ENCODE measurements at places on chromosomes 2 and 18. TPM values are rescaled to one million over a fixed set of nuclear protein-coding genes. Genes with fewer than 3 reads are reported as not detected.

GRCh38 chr18:51621864-51622160 lies 424.3 kb upstream of the MEX3C start:
- H3K36me3 ChIP-seq = no peaks in the 10 kb centered on the region
- no peak overlapping the region for H3K4me3 ChIP-seq
- peaks cover 14% of the 10 kb centered on the region for H3K27me3 ChIP-seq
- H3K27ac ChIP-seq = no peak overlapping the region
- DNase-seq = no peak

Gene CREG2
- total RNA-seq = not detected

Gene FEV
- total RNA-seq = not detected

Gene RIT2
- not detected for total RNA-seq

Gene TGFA
- total RNA-seq = 0.50 TPM

DNA sequence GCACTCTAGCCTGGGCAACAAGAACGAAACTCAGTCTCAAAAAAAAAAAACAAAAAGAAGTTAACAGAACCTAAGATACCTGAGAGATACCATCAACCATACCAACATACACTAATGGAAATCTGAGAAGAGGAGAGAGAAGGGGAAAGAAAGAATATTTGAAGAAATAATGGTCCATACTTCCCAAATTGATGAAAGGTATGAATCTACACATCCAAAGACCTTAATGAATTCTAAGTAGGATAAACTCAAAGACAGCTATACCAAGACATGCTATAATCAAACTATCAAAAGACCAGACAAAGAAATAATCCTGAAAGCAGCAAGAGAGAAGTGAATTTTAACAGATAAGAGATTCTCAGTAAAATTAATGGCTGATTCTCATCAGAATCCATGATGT lies 109.6 kb downstream of the TRABD2A start:
- no peak overlapping the region for H3K4me3 ChIP-seq
- H3K36me3 ChIP-seq = peaks cover 14% of the 10 kb centered on the region
- no peak for DNase-seq
- no peaks in the 10 kb centered on the region for H3K27me3 ChIP-seq
- no peak overlapping the region for H3K27ac ChIP-seq
- H3K4me1 ChIP-seq = no peaks in the 10 kb centered on the region

GRCh38 chr2:11320698-11321492 lies 23.5 kb downstream of the ROCK2 start:
- H3K36me3 ChIP-seq = peaks cover 5% of the 10 kb centered on the region
- H3K27me3 ChIP-seq = no peaks in the 10 kb centered on the region
- peaks cover 7% of the 10 kb centered on the region for H3K4me1 ChIP-seq
- DNase-seq = no peak
- H3K4me3 ChIP-seq = no peak overlapping the region
- H3K27ac ChIP-seq = no peak overlapping the region

- no peak for DNase-seq
- H3K4me3 ChIP-seq = no peak overlapping the region
- no peaks in the 10 kb centered on the region for H3K27me3 ChIP-seq
- no peak overlapping the region for H3K27ac ChIP-seq
- H3K36me3 ChIP-seq = no peaks in the 10 kb centered on the region
- H3K4me1 ChIP-seq = no peaks in the 10 kb centered on the region
Measured at GRCh38 chr2:211477537-211478275, 921.3 kb downstream of the CPS1 start.

Gene BMP10
- not detected for total RNA-seq

DNA sequence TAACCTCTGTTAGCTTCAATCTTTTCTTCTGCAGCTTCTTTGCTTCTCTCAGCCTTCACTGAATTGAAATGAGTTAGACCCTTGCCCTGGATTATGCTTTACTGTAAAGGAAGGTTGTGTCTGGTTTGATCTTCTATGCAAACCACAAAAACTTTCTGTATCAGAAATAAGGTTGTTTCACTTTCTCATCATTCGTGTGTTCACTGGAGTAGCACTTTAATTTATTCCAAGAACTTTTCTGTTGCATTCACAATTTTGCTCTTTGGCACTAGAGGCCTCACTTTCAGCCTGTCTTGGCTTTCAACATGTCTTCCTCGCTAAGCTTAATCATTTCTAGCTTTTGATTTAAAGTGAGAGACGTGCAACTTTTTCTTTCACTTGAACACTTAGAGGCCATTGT lies 365.3 kb downstream of the TDRD15 start:
- no peaks in the 10 kb centered on the region for H3K36me3 ChIP-seq
- no peak overlapping the region for H3K27ac ChIP-seq
- no peak overlapping the region for H3K4me3 ChIP-seq
- H3K27me3 ChIP-seq = no peaks in the 10 kb centered on the region
- DNase-seq = no peak

DNA sequence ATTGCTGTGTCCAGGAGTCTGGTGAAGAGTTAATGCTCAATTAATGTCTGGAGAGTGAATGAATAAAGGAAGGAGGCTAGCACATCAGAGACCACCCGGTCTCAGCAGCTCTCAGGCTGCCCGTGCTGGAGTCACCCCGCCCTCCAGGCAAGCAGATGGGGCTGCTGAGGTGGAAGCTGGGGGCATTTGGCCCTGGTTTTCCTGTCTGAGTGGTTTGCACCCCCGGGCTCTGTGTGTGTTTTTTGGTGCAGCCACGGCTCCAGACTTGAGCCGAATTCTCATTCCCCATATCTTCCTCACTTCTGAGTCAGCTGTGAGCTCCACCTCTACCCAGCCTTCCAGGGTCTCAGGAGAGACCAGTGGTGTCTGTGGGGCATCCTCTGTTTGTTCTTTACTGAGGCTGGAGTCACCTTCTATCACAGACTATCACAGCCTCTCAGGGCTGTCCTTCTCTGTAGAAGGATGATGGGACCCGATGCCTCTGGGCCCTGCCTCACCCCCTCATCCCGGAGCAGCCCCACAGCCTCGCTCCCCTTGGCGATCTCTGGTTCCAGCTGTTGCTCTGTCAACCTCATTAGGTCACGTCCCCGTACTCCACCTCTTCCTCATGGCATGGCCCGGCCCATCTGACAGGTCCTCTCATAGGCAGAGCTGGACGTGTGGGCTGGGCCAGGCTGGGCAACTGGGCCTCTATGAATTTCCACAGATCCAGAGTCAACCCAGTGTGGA lies 60.8 kb downstream of the HS1BP3 start:
- H3K36me3 ChIP-seq = no peaks in the 10 kb centered on the region
- no peaks in the 10 kb centered on the region for H3K27me3 ChIP-seq
- H3K4me3 ChIP-seq = no peak overlapping the region
- H3K4me1 ChIP-seq = no peaks in the 10 kb centered on the region
- H3K27ac ChIP-seq = no peak overlapping the region

Gene SCYGR2
- not detected for total RNA-seq

DNA sequence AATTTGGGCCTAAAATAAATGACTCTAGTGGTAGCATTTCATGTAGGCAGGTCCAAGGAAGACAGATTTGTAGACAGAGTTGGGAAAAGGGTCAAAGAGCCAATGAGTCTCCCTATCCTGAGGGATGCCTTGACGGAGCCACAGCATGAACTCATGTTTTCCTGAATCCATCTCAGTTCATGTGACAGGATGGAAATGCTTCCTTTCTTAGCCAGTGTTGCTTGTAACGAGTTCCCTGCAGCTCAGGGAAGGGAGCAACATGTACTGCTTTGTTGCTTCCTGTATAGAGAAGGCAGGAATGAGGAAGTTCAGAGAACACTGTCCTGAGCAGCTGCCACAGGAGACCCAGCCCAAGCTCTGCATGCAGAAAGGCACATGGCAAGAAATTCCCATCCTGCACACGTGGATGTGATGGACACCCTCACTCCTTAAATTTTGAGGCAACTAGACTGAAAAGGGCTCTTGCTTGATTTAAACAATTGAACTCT lies 27.9 kb downstream of the TMEM17 start:
- no peak overlapping the region for H3K4me3 ChIP-seq
- H3K36me3 ChIP-seq = no peaks in the 10 kb centered on the region
- H3K27ac ChIP-seq = no peak overlapping the region
- no peaks in the 10 kb centered on the region for H3K4me1 ChIP-seq
- peaks cover 5% of the 10 kb centered on the region for H3K27me3 ChIP-seq

GRCh38 chr2:237731663-237732062 lies 66.9 kb upstream of the RBM44 start:
- peaks cover 77% of the 10 kb centered on the region for H3K4me1 ChIP-seq
- peak overlapping the region; percentile 81 for H3K27ac ChIP-seq
- peak; percentile 81 for DNase-seq
- H3K36me3 ChIP-seq = peaks cover 22% of the 10 kb centered on the region
- H3K4me3 ChIP-seq = peak overlapping the region; percentile 11
- H3K27me3 ChIP-seq = no peaks in the 10 kb centered on the region

- no peaks in the 10 kb centered on the region for H3K36me3 ChIP-seq
- H3K27me3 ChIP-seq = peaks cover 2% of the 10 kb centered on the region
- no peak for DNase-seq
- no peaks in the 10 kb centered on the region for H3K4me1 ChIP-seq
- no peak overlapping the region for H3K27ac ChIP-seq
Measured at GRCh38 chr2:127143841-127144782, 37.2 kb upstream of the BIN1 start.

DNA sequence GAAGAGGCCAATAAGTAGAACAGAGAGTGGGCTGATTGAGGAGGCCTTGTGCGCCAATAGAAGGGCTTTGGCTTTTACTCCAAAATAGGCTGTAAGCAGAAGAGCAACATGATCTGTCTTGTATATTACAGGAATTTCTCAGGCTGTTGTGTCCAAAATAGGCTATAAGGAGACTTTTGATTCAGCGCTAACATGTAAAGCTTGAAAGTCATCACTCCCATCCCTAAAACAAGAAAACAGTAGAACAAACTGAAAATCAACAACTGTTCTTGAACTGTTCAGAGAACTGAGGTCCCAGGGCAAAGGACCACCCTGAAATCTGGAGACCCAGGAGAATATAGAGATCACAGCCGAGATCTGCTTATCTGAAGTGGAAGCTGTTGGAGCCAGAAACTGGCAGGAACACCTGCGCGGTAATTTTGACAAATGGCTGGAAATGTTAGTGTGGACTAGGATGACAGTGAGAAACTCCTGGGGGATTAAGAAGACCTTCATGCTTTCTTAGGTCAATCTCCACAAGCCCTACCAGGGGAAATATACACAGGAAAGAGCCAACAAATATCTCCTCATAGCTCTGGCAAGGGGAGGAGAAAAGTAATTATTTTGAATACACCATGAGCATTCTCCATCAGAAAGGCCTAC lies 258.6 kb downstream of the RBM43 start:
- H3K4me3 ChIP-seq = no peak overlapping the region
- DNase-seq = no peak
- no peaks in the 10 kb centered on the region for H3K36me3 ChIP-seq
- no peak overlapping the region for H3K27ac ChIP-seq
- no peaks in the 10 kb centered on the region for H3K27me3 ChIP-seq

DNA sequence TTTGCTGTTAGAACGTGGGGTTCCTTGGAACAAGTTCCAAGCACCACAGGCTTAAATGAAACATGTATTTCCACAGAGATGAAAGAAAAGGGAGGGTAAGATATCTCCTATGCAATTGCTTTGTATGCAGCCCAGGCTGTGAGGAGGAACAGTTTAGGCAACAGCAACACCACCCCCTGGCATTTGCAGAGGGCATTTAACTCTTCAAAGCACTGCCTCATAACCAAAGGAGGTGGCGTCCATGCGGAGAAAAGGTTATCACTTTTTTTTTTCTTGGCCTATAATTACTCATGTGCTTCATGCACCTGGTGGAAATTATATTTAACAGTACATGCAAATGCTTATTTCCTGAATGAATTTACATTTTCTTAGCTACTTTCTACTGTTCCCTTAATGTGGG lies 286.0 kb downstream of the LPIN1 start:
- H3K4me3 ChIP-seq = no peak overlapping the region
- peaks cover 19% of the 10 kb centered on the region for H3K4me1 ChIP-seq
- no peaks in the 10 kb centered on the region for H3K36me3 ChIP-seq
- H3K27ac ChIP-seq = no peak overlapping the region
